ENCODE measurements at places on chromosomes 2 and 18. TPM values are rescaled to one million over a fixed set of nuclear protein-coding genes. Genes with fewer than 3 reads are reported as not detected.
A peak's percentile ranks its signal among the peaks of the same experiment; 100 is the strongest.

AQP12B gene
- not detected for total RNA-seq

BOK gene
- 39.3 TPM for total RNA-seq

- no peak overlapping the region for H3K27ac ChIP-seq
- H3K27me3 ChIP-seq, result no peaks in the 10 kb centered on the region
- H3K4me3 ChIP-seq, result no peak overlapping the region
- H3K4me1 ChIP-seq, result peaks cover 12% of the 10 kb centered on the region
Measured at GRCh38 chr2:205723179-205723578, 40.9 kb downstream of the NRP2 start.

GRCh38 chr2:161102770-161103450 lies 57.3 kb upstream of the TANK start:
- DNase-seq, result peak; percentile 61
- no peaks in the 10 kb centered on the region for H3K36me3 ChIP-seq
- no peaks in the 10 kb centered on the region for H3K27me3 ChIP-seq

LRRC30 gene
- not detected for total RNA-seq

STPG4 gene
- not detected for total RNA-seq
